ENCODE measurements at places on chromosomes 6 and 20. TPM values are rescaled to one million over a fixed set of nuclear protein-coding genes. Genes with fewer than 3 reads are reported as not detected.

Gene OXT
- total RNA-seq = 8.4 TPM

Gene SIRPB1
- total RNA-seq = 0.40 TPM

- DNase-seq = no peak
Measured at GRCh38 chr6:165268987-165269386, 40.4 kb downstream of the C6orf118 start.

GRCh38 chr6:110996691-110997090 lies 14.9 kb downstream of the RPF2 start:
- no peak for DNase-seq

Data from left lobe of liver (tissue), 2 donors.